NCI-H2171 (cell line): ENCODE measurements at places on chromosomes 7 and 10.

- DNase-seq: no peak
Measured at GRCh38 chr7:22781230-22781711, 41.4 kb downstream of the TOMM7 start.

DNA sequence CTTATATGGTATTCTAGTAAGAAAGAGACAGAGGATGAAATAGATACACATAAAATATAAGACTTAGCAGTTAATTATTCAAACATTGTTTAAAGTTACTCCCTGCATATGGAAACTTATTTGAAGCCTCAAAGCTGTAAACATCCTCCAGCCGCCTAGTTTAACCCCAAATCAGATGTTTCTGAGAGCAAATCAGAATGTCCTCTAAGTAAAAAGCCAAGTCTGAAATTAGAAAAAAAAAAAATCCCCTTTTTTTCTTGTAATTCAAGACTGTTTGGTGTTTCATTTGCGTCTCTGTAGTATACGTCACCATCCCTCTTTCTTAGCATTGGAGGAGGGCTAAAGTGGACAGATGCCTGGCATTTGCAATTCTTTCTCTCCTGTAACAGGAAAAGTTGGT lies 46.4 kb downstream of the TMEM26 start:
- no peak for DNase-seq

GRCh38 chr10:30553626-30554439 lies 75.7 kb downstream of the LYZL2 start:
- DNase-seq: no peak

GRCh38 chr10:89887830-89888229 lies 186.4 kb downstream of the KIF20B start:
- DNase-seq: no peak

DNA sequence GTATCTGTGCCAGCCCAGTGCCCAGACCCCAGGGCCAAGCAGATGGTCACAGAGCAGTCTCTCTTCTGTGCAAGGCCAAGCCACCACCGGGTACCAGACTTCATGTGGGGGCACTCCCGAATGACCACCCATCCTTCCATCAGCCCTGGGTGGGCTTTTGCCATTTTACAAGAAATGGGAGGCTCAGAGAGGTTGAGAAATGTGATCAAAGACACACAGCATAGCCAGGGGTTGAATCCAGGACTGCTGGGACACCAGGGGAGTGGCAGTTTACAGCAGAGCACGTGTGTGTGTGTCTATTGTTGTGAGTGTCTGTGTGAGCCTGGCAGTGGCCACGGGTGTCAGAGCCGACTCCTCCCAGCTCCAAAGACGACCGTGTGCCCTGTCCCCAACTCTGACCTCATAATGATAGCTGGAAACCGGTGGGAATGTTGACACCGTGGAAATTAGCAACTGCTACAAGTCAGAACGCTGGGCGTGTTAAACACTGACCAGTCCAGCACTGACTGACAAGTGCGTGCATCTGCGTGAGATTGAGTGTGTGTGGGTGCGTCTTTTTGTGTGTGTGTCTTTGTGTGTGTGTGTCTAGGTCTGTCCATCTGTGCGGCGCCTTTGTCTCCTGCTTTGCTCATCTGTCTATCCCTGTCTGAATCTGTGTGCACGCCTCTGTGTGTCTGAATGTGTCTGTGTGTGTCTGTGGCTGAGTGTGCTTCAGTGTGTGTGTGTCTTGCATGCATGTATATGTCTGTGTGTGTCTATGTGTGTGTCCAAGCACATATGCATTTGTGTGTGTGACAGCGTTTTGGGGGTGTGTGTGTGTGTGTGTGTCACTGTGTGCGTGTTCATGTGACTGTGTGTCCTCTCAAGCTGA lies 17.2 kb upstream of the SLC29A4 start:
- no peak for DNase-seq

DNA sequence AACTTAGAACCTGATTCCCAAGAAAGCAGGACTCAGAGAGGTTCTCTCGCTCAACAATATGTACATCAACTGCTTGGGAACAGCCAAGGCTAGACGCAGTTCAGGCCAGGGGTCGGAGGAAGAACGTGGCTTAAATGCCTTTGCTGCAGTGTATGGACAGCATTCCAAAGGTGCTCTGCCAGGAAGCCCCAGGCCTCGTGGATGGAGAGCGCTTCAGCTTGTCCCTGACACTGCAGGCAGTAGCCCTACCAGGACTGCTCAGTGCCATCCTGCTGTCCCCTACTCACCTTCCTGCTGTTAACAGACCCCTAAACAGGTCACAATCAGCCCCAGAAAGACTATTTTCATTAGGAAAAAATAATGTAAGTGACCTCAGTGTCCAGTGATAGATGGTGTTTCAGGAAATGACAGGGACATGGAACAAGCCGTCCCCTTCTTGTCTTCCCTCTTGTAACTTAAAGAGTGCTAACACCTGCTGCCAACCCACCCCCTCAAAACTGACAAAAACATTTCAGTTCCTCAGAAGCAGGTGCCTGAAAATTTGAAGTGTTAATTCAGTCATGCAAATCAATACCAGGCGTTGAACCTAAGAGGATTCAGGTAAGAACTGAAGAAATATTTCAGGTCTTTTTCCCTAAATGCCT lies 16.5 kb downstream of the CREB3L2 start:
- no peak for DNase-seq

GRCh38 chr10:99619090-99619800 lies 994 bp downstream of the SLC25A28 start:
- DNase-seq: no peak

DNA sequence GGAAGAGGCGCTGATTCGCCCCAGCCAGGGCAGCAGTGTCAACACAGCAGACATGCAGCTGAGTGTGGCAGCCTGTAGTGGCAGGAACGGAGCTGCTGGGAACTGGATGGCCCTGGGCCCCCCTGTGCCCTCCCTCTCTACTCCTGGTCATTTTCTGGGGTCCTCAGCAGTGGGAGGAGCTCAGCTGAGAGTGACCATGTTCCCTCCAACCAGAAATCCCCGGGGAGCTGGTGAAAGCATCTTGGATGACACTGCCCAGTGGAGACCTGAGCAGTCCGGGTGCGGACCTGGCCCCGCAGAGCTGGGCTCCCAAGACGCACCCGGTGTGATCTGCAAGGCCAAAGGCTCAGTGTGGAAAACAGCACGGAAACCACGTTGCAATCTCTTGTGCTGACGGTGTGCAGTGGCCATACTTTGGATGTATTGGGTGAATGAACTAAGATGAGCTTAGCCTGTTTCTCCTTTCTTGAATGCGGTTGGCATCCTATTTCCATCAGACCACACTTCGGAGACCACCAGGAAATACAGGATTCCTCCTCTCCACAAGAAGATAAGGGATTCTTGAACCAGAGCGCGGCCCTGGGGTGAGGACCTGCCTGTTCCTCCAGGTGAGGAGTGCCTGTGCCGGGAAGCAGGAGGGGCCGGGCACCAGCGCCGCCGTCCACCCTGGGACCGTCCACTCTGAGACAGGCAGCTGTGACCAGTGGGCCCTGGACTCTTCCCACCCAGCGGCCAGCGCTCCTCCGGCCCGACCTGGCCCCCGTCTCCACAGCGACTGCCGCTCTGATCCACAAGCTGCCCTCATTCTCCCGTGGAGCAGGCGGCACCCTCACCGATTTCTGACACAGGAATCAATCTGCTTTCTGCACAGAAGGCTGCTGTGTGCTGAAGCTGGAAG lies 93.5 kb upstream of the DIP2C start:
- no peak for DNase-seq

DNA sequence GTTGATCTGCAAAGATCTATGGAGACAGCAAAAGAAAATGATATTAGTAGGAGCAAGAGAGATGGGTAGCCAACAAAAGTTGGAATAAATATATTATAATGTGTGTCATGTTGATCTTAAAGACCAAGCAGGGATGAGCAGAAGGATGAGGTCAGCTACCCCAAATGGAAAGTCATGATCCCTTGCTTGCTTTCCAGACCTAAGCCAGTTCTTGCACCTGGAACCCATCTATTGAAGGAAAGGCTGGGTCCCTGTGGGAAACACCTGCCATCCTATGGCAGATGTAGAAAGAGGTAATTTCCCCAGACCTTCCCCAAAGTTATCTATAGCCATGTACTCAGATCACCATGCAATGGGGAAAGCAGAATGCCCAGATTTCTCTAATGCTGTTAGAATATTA lies 52.5 kb downstream of the LYZL2 start:
- no peak for DNase-seq

- DNase-seq: no peak
Measured at GRCh38 chr7:108134486-108134885, 4.3 kb upstream of the LAMB4 start.

DNA sequence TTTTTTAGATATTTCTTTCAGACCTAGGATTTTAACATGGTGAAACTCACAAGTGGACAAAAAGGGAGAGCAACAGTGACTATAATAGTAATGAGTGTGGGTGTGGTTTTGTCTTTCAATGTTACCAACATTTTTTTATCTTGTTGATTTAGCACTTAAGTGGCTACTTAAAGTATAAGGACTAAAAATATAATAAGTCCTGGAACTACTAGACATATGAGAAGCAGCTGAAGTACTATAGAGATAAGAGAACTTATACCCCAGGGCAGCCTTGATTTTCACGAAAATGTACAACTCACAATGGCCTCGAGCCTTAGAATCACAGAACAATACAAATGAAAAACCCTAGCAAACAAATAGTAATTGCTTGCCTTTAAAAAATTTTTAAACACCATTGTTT lies 1151.8 kb downstream of the TYW1 start:
- no peak for DNase-seq

DNA sequence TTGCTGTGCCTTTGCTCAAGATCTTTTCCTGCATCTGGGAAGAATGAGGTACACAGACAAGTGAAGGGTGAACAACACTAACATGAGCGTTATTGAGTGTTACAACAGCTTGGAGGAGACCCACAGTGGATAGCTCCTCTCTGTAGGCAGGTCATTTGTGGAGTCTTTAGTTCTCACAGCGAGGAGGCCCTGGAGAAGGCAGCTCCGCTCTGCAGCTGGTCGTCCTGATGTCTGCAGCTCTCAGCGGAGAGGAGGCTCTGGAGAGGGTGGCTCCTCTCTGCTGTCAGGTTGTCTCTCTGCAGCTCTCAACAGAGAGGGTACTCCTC lies 7.0 kb upstream of the DYNC2I1 start:
- DNase-seq: no peak

- no peak for DNase-seq
Measured at GRCh38 chr10:83119346-83119745, 1020.0 kb upstream of the GHITM start.

GRCh38 chr7:26937939-26938623 lies 73.7 kb upstream of the SKAP2 start:
- DNase-seq: no peak

DNA sequence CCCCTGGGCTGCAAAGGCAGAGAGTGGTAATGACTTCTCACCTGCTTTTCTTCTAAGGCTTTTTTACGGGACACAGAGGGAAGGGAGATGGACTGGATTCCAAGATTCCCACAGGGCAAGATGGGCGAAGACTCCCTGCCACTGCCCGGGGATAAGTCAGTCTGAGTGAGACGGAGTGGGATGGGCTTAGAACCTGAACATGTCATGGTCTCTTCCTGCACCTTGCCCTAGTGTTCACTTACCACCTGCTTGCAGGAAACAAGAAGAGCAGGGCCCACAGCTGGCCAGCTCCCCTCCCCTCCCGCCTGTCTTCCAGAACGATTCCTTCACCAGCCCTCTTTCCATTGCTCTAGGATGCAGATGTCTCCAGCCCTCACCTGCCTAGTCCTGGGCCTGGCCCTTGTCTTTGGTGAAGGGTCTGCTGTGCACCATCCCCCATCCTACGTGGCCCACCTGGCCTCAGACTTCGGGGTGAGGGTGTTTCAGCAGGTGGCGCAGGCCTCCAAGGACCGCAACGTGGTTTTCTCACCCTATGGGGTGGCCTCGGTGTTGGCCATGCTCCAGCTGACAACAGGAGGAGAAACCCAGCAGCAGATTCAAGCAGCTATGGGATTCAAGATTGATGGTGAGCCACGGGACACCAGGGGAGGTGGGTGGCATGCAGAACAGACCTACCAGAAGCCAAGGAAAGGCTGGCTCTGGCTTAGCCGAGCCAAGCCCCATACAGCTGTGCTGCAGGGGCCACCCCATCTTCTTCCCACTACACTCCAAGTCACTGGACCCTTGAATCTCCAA lies 1.3 kb downstream of the SERPINE1 start:
- no peak for DNase-seq

DNA sequence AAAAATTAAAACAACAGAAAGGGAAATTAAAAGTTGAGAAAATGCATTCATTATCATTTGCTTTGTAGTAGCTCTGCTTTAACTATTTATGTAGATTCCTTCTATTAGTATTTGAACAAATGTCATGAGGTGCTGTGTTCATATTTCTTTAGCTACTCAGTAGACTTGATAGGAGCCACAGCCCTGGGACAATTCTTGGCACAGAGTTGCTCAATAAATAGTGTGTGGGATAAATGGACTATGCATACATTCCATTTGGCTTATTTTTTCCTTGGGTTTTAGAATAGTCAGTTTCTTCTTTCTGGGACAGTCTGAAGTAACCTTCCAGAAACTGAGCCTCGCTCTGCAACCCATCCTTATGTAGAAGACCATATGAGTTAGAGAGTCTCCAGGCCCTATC lies 13.4 kb downstream of the RPP30 start:
- DNase-seq: no peak

DNA sequence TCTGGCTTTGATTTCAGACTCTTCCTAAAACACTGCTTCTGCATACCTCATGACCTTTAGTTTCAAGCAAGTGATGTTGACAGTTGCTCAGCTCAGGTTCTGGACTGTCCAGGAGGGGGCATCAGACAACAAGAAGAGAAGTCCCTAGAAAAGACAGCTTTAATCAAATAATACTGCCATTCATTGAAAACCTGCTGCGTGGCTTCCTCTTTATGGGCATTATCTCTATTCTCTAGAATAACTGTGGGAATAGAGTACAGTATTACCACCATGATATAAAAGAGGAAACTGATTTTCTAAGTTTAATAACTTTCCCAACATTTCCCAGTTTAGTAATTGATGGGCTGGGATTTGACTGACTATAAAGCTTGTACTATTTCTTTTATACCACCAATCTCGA lies 170.4 kb downstream of the SNX13 start:
- DNase-seq: peak; percentile 68

DNA sequence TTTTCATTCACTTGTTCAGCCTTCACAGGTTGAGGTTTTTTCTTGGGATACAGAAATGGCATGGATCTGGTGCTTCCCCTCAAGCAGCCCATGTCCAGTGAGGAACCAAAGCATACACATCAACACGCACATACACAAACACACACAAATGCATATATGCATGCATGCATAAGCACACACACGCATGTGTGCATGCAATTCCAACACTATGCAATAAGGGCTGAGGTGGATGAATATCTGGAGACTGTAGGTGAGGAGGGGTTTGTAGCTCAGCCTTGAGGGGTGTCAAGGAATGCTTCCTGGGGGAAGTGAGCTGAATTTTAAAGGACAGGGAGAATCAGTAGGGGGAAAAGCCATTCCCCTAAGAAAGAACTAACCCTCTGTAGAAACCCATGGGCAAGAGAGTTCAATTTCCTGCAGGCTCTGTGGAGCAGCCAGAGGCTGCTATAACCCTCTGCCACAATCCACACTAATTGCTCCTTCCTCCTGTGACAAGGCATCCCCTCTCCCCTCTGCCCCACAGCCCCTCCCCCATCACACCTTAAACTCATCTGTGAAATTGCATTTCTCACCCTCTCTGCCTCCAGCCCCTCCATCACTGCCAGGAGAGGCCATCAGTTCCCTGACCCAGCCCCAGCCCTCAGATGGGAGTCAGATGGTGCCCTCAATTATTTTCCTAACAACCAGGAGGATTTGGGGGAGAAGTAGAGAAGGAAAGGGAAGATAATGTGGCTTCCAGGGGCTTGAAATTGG lies 316.4 kb downstream of the RPS24 start:
- DNase-seq: no peak

- DNase-seq: no peak
Measured at GRCh38 chr7:1979591-1980560, 252.9 kb downstream of the MAD1L1 start.
